Stimulated activated CD4-positive, alpha-beta T cell treated with anti-CD3 and anti-CD28 coated beads, Interleukin-2, amount 100 ng/mL, for 24 hours (primary cell): ENCODE measurements at places on chromosomes 16 and 17.

DNA sequence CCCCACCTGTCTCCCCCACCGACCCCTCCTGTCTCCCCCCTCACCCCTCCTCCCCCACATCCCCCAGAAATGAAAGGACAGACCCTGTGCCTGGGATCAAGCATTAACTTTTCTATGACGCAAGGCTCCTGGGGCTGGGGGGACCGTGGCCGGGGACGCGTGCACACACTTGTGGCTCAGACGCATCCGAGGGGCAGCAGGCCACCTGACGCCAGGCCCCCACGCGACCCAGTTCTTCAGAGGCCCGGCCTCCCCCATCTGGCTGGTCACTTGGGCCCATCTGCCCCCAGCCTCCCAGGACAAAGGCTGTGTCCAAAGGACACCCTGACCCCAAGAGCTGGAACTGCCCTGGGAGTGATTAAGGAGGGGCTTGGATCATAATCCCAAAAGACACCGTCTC lies 14.0 kb upstream of the PVALEF start:
- no peak for DNase-seq

- no peak for DNase-seq
Observed at GRCh38 chr16:6905601-6906000, 427.0 kb upstream of the RBFOX1 start.

- DNase-seq: no peak
Observed at GRCh38 chr16:73601911-73602310, 554.0 kb upstream of the ZFHX3 start.

DNA sequence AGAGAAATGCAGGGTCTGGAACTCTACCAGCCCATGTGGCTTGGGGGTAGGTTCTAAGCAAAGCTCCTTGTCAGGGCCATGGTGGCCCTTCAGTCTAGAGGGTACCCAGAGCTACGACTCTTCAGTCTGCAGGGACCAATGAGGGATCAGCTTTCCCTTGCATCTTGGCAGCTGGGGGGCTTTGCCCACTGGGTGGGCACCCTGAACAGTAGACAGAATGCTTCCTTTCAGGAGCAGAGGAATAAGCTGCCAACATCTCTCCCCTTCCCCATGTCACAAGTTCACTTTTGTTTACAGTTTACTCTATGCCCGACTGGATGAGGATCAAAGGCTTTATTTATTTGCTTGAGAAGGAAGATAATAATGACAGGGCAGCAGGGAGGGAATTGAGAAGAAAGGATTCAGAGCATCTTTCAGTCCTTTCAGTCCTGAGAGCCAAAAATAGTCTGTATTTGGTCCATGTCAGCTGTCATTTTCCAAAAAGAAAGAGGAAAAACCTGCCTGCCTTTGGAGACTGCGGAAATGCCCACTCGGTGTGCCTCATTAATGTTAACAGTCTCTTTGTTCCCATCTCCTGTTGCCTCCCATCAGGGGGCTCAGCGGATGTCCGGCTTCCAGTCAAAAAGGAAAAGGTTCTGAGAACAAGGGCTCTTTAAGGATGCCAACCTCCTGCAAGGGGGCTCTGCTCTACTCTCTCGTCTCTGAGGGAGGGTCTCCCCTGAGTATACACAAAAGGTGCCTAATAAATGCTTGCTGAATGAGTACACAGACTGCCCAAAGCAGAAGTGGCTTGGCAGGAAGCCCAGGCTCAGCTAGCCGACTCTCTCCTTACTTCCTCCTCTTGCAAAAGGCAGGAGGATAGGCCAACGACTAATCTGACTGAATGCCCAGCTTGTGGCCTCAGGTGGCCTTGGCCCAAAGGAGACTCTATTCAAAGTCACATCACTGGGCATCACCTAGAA lies 17.1 kb downstream of the TRAF4 start:
- no peak for DNase-seq

DNA sequence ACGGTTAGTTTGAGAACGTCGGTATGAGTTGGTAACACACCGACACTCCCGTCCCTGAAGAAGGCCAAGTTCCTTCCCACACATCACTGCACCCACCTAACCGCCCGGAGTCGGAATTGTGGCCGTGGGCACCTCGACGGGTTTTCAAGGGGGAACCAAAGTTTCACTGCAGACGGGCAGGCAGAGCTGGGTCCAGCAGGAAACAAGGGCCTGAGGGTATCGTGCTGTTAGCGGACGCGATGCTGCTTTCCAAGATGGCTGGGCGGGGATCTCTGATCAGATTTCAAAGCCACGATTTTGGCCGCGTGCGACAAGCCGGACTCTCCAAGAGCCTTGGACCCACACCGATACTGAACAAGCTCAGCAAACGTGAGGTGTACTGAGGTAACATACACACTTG lies 82.3 kb upstream of the DOC2B start:
- DNase-seq: no peak

GRCh38 chr16:19589771-19590302 lies 34.3 kb downstream of the VPS35L start:
- no peak for DNase-seq

GRCh38 chr17:44188576-44189403 lies 2.0 kb downstream of the TMUB2 start:
- no peak for DNase-seq

- DNase-seq: no peak
Observed at GRCh38 chr16:89646270-89646669, 11.2 kb downstream of the CHMP1A start.

DNA sequence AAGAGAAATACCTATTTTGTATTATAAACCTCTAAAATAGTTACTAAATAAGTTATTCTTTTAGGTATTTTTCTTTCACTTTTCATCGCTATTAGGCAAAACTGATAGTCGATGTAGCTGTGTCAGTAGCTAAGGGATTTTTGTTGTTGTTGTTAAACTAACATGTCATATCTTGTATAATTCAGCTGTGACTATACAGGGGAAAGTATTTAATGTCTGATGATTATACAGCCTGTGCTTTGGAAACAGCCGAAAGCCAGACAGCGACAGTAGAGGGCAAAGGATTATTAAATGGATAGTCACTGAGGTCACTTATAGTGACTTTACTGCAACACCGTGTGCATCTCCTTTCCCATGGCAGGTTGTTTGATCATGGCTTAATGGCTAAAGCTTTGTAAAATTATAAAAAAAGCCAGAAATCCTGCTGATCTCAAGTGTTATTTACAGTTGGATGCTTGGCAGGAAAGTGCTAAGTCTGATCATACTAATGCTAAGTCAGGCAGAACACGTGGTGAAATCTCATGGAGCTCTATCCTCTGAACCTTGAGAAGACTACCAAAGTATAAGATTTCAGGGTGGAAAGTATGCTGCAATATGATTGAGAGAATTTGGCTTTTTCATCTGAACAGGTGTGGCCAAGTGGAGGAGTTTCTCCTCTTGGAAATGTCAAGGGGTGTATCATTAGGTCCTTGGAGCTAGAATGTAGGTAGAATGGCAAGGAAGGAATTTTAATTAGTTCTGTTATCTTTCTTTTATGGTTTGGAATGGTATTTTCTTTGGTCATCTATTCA lies 88.4 kb downstream of the FTO start:
- DNase-seq: no peak

GRCh38 chr16:46796764-46797269 lies 34.2 kb downstream of the C16orf87 start:
- no peak for DNase-seq

GRCh38 chr16:14202697-14203096 lies 131.6 kb downstream of the MRTFB start:
- no peak for DNase-seq

GRCh38 chr16:19389246-19389645 lies 28.4 kb upstream of the TMC5 start:
- peak; percentile 68 for DNase-seq

DNA sequence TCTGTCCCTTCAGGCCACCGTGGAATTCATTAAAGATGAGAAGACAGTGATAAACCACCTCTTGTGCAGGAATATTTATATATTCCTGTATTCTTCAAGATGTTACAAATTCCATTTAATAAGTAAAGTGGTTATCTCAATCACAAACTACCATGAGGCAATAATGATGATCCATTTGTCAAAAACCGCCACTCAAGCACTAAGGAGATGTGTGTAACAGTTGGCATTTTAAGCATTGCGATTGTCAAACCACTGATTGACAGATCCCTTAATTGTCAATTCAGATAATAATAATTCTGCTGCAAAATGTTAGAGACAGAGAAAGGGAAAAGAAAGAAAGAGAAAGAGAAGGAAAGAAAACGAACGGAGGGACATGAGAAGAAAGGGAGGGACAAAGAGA lies 476.1 kb upstream of the RBFOX1 start:
- no peak for DNase-seq

- no peak for DNase-seq
Observed at GRCh38 chr17:67218385-67218950, 26.5 kb downstream of the HELZ start.

- no peak for DNase-seq
Observed at GRCh38 chr17:80504686-80505413, 28.4 kb upstream of the NPTX1 start.

- DNase-seq: no peak
Observed at GRCh38 chr16:77434022-77434529, 758 bp downstream of the ADAMTS18 start.

DNA sequence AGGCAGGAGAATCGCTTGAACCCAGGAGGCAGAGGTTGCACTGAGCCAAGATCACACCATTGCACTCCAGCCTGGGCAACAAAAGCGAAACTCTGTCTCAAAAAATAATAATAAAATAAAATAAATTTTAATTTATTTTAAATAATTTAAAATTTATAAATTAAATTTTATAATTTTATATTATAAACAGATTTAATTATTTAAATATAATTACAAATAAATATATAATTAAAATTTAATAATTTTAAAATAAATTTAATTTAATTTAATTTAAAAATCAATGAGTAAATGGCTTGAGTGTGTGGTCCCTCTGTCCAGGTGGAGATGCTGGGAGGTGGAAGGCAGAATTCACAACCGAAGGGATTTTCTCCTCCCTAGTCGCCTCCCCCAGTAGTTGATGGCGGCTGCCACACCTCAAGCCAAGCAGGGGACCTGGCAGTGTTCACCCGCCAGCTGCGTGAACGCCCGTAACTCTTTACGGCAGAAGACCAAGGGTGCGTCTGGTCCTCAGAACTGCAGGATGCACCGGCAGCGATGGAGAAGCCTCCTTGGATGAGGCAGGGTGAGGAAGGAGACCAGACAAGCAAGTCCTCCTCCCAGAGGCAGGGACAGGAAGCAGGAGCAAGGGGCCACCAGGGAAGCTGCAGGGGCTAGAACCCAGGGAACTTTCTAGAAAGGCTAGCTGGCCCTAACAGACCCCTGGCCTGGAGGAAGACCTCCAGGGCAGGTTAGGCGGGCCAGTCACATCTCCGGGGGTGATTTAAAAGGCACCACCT lies 22.9 kb upstream of the KRT17 start:
- DNase-seq: no peak

DNA sequence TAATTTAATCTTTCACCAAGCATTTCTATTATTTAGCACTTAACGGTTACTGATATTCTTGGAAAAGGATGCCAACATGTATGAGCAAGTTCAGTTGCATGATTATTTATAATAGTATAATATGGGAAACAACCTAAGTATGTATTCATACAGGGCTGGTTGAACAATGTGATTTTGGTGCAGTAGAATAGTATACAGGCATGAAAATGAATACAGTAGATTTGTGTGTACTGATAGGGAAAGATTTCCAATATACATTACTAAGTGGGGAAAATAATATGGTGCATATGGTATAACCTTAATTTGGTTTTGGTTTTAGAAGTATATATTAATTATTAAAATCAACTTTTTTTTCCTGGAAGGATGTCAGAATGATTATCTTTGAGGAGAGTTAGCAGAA lies 109.1 kb downstream of the SPECC1 start:
- DNase-seq: no peak

GRCh38 chr17:3935825-3936355 lies 19.6 kb upstream of the P2RX1 start:
- no peak for DNase-seq

- DNase-seq: no peak
Observed at GRCh38 chr16:71472051-71472450, 10.0 kb upstream of the ZNF23 start.

- DNase-seq: no peak
Observed at GRCh38 chr16:5228369-5228768, 130.8 kb upstream of the EEF2KMT start.

GRCh38 chr17:50903604-50904517 lies 37.7 kb upstream of the TOB1 start:
- no peak for DNase-seq

DNA sequence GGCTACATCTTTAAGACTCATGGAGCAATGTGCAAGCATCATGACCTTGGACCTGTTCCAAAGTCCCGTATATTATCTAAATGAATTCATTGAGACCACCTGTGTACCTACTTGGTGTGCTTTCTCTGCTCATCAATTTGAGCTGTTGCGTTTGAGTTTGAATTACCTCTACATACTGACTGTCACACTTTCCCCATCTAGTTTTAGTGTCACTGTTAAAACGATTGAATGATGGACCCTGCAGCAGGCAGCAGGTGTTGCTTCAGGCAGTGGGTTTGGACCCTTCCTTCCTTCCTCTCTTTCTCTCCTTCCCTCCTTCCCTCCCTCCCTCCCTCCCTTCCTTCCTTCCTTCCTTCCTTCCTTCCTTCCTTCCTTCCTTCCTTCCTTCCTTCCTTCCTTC lies 33.9 kb upstream of the ZKSCAN2 start:
- no peak for DNase-seq

GRCh38 chr17:78672871-78673371 lies 95.7 kb upstream of the DNAH17 start:
- DNase-seq: no peak

GRCh38 chr17:15914400-15915170 lies 30.3 kb upstream of the ADORA2B start:
- DNase-seq: no peak

- no peak for DNase-seq
Observed at GRCh38 chr17:36144014-36144413, 32.4 kb downstream of the TBC1D3B start.

DNA sequence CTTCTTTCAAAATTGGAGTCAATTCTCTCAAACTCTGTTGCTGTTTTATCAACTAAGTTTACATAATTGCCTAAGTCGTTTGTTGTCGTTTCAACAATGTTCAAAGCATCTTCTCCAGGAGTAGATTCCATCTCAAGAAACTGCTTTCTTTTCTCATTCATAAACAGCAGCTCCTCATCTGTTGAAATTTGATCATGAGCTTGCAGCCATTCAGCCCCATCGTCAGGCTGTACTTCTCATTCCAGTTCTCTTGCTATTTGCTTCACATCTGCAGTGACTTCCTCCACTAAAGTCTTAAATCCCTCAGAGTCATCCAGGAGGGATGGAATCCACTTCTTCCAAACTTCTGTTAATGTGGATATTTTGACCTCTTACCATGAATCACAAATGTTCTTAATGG lies 230.6 kb downstream of the IRF8 start:
- no peak for DNase-seq

- no peak for DNase-seq
Observed at GRCh38 chr17:72922219-72922618, 170.3 kb downstream of the SLC39A11 start.

DNA sequence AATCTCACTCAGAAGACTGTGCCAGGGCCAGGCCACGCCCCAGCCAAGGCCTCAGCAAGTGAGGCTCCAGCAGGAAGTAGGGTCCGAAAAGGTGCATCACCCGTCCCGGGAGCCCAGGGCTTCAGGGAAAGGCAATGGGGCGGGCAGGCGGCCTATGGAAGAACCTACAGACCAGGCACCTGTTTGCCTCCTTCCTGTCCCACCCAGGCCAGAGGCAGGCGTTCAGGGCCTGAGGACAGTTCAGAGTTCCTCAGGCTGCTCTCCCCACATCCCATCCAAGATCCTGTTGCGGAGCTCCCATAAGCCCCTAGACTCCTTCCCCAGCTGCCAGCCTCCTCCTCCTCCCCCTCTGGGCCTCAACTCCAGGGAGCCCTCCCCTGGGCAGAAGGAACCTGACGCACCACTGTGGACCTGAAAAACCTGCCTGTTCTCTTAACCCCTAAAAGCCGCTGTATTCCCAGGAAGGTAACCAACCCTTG lies 2.3 kb downstream of the CLUH start:
- DNase-seq: no peak
